ENCODE measurements at places on chromosomes 2 and 18.

GRCh38 chr18:10508591-10508990 is 17.2 kb upstream of the NAPG start:
- DNase-seq, result no peak

- DNase-seq, result no peak
These were observed 17.2 kb downstream of the LNPK start for GRCh38 chr2:175984846-175985245.

DNA sequence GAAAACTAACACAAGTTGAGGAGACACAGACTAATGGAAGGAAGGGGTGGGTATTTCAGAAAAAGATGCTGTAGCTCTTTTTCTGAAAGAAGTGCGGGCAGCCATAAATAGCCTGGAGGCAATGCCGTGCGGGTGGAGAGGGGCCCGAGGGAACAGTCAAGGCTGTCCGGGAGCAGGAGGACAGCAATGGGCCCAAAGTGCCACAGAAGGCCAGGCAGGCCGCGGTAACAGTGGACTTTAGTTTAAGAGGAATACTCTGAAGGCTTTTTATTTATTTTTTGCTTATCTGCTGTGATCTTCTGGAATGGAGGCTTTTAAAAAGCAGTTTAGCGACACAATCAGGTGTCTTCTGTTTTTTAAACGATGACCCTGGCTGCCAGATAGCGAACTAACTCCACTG is 2.8 kb downstream of the ITGB1BP1 start:
- DNase-seq, result no peak

DNA sequence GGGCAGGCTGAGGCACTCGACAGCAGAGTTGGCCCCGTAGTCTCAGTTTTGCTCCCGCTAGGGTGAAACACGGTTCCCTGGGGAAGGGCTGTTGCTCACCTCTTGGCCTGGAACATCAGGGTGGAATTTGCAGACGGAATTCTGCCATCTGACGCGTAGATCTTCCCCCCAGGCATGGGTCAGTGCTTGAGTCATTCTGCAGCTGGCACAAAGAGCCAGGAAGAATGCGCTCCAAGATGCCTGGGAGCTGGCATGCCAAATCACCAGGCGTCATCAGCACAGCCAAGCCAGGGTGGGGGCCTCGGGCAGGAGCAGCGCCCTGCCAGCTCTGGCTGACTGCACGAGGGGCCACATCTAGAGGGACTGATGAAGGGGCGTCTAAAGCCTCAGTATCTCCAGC is 42.7 kb downstream of the ODC1 start:
- DNase-seq, result peak; percentile 99

- DNase-seq, result no peak
These were observed 510 bp downstream of the RNF149 start for GRCh38 chr2:101307950-101308431.

DNA sequence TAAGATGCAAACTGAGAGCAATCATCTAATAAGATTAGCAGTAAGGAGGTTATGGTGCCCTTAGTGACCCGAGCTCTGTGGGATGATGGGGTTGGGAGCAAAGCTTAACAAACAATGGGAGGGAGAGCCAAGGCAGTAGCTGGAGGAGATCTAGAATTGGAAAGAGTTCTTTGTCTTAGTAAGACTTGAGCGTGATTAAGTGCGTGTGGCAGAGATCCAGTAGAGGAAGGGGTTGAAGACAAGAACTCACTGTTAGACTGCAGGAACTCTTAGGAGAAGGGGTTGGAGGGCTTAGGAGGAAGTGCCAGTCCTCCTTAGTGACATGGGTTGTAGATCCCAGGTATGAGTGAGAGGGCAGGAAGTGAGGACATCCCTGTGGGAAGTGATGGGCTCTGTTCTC is 184.7 kb downstream of the GFPT1 start:
- no peak for DNase-seq

GRCh38 chr2:160419776-160420505 is 73.7 kb downstream of the RBMS1 start:
- DNase-seq, result no peak

- DNase-seq, result peak; percentile 88
These were observed 98.4 kb upstream of the GULP1 start for GRCh38 chr2:188193230-188193629.

DNA sequence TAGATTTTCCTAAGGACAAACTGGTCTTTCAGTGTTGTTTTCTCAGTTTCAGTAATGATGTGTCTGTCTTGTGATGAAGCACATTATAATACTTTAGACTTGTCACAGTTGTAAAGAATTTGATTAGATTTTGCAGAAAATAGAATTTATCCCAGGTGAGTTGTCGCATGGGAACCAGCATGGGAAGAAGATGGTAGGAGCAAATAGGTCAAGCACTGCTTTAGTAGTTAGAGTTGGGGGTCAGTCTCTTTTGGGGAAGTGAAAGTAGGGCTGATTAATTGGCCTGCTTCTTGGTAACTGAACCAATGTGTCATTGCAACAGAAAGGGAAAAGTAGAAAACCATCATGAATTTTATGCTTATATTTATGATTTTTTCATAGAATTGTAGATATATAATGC is 153.2 kb upstream of the MYO3B start:
- DNase-seq, result no peak

Measured in bronchial epithelial cell (primary cell).